ENCODE measurements at places on chromosomes 3 and 15.

GRCh38 chr15:58852347-58852746 is 81.1 kb downstream of the SLTM start:
- DNase-seq: no peak

DNA sequence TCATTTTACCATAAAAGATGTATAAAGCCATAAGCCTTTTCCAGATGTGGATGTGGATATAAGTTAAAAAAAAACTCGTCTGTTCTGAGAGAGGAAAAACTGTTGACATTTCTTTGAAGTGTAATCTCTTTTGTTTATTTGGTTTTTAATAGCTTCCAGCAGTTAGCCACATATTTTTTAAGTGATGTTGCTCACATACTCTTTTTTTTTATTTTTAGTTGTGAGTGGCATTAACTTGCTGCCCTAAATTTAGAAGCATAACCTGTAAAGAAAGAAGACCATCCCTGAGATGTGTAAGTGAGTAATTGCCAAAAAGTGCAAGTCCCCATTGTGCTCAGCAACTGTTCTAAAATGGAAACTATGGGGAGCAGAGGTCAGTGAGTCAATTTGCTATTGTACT is 415.9 kb upstream of the MDFIC2 start:
- no peak for DNase-seq

DNA sequence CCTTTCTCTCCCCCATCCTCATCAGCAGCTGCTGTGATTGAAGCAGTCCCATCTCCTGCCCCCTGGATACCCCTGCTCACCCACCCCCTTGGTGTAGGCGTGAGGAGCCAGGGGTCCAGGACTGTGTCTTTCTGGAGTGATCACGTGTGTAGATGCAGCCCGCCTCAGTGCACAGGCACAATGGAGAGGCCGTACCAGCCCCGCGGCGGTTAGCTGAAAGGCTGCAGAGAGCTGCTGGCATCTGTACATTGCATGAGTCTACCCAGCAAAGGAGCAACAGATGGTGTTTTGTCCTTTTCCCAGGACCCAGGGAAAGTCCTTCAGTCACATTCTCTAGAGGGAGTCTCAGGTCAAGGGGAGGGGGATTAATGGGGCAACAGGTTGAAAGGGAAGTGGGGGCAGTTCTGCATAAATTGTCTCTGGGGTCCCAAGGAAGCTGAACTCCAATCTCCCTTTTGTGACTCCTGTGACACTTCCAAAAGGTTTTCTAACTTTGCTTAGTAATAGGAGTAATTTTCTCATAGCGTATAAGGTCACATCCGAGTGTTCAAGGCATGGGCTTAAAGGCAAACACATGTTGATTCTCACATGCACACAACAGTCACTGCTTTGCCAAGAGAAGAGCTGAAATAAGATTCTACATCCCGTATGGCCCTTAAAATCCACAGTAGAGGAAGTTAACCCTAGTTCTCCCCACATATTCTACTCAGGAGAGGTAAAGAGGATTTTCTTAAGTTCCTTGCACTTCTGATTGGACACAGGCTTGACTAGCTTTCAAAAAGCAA is 7.1 kb downstream of the CSPG5 start:
- no peak for DNase-seq

- DNase-seq: no peak
Observed at GRCh38 chr3:105352976-105353375, 13.7 kb upstream of the ALCAM start.

DNA sequence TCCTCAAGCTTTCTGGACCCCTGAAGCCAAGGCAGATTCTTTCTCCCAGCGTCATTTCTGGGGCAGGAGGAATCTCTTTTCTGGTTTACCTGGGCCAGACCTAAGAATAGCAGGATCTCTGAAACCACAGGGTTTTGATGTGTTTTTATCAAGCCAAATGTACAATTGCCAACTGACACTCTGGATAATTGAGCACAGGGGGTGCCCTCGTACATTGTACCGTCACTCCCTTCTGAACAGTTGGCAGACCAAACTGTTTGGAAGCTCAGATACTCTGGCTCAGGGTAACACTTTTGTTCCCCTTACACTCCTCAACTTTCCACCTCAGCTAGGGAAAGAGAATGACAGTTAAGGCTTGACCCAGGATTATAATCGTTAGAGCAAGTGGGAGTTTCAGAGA is 49.9 kb downstream of the ASTE1 start:
- DNase-seq: no peak

- no peak for DNase-seq
Observed at GRCh38 chr3:169199283-169199682, 464.2 kb downstream of the MECOM start.

DNA sequence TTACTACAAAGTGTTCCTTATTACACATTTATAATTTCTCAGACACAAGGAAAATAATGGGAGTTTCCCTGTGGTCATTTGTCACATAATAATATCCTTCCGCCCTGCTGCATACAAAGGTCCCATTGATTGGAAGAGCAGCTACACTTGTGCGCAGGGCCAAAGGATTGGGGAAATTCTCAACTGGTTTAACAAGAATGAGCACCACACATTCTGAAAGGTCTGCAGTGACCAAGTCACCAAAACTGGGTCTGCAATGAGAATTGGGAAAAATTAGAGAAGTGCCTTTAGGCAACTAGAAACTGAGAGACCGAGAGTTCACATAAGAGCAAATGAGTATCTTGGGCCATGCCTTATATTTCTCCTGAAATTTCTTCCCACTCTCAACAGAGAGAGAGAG is 98.2 kb upstream of the NR2F2 start:
- no peak for DNase-seq

- no peak for DNase-seq
Observed at GRCh38 chr3:124158168-124158881, 166.4 kb upstream of the ROPN1 start.

DNA sequence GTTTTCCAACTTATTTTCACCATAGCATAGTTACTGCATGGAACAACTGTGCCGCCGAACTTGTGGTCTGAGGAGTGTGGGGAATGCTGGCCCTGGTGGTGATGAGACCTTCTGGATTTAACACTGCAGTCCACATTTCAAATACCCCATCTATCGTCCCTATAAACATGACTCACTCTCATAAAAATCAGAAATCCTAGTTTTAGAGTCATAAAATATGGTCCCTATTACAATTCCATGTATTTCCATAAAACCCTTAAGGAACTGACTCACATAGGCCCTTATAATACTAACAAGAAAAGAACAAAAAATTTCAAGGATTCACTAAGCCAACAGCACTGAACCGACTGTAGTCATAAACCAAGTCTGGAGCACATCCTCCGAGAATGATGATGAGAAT is 147.2 kb downstream of the FOXP1 start:
- DNase-seq: no peak

DNA sequence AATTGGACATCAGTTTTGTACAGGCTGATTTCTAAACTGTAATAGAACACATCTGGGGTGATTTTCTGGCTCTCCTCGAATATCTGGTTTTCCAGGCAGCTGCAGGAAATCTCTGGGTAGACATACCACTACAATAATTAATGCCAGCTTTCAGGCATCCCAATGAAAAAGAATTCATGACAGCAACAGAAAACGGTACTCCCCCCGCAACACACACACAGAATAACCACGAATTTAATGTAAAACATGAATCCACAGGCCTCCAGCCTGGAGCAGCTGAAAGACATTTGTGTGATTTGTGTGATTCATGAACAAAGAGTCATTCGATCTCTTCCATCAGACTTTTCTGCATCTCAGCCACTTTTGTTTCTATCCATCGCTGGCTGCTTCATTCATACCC is 262.2 kb downstream of the MAGI1 start:
- no peak for DNase-seq

DNA sequence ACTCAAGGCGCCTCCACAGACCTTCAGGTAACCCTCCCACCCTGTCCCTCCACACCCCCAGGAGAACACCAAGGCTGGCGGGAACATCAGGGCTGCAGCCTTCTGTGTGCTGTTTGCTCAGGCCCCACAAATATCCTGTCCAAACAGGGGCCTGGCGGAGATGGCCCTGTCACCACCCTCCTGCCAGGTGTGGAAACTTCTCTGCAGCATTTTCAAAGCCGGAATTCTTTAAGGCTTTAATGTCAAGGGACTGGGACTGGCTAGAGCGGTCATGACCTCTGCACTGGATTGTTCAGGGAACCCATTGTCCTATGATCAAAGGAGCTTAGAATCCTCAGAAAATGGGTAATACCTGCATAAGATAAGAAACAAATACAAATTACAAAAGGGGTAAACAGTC is 46.6 kb downstream of the FBLN2 start:
- DNase-seq: no peak

DNA sequence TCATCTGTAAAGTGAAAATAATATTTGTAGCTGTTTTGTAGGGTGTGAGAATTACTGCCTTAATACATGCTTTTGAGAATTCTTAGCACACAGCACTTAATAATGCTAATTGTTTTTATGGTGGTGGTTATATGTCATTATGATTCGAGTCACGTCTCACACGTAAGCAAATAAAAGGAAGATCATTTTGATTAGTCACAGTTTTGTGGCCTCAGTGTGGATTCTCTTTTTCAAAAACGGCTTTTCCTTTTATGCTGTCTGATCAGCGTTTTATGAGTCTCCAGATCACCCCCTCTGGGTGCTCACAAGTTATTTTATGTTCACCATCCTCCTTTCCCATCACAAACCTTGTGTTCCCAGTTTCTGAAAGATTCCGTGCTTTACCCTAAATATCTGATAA is 255.6 kb upstream of the CNTN4 start:
- DNase-seq: no peak

DNA sequence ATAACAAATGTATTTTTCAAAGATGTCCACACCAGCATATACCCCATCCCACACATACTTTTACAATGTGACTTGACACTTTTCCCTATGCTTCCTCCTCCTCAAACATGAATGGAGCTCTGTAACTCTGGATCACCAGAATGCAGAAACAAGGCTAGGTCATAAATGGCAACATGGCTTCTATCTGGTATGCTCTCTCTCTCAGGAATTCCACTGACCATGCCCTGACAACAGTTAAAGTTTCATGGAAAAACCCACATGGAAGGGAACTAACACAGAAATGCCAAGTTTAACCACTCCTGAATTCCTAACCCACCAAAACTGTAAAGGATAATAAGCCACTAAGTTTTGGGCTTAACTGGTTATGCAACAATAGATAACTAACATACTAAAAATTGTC is 19.9 kb downstream of the MYO9A start:
- DNase-seq: no peak

DNA sequence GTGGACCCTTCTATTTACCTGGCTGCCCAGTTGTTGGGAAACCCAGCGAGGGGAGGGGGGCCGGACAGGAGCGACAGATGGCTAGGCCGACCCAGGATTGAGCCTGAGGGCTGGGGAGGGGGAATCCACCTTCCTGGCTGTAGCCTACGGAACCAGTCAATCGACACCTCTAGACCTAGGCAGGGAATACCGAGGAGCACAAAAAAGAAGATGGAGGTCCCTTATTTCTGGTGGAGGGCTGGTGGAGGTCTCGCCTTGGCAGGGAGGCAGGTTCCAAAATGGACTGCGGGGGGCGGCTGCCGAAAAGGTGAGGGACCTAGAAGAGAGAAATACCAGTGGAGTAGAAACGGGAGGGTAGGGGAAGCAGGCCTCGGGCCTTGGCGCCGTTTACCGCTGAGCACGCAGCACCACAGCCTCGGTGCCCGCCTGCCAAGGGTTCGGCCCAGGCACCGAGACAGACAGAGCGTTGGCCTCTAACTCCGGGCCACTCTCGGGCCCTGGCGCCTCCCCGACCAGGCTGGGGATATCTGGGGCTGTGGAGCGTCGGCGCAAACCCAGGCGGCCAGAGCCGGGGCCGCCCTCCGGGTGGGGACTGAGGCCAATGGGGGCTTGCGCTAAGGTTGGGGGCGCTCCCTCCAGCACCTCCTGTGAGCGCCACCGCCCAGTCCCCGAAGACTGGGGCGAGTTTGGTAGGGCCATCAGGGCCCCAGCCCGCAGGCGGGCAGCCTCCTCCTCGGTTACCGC is 1.6 kb downstream of the ANKRD63 start:
- DNase-seq: no peak

DNA sequence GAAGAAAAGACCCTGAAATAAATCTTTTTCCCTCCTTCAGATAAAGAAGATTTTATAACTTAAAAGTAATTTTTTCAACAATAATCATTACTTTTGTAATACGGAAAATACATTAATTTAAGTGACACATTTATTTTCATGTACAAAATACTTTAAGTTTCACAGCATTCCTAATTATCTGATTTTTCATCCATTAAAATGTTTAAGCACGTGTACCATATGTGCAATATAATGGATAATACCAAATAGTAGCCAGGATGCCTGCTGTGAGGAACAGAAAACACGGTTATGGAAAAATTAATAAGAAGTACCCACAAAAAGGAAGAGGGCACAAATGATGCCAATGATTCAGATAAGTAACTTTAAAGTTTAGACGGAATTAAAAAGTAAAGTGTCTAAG is 33.5 kb downstream of the ADAM10 start:
- no peak for DNase-seq

GRCh38 chr3:166889241-166889640 is 490.9 kb downstream of the ZBBX start:
- DNase-seq: no peak

- no peak for DNase-seq
Observed at GRCh38 chr15:69834267-69834666, 263.4 kb downstream of the TLE3 start.

GRCh38 chr3:14435175-14436014 is 33.0 kb downstream of the SLC6A6 start:
- DNase-seq: no peak

- DNase-seq: peak; percentile 38
Observed at GRCh38 chr15:52183562-52184173, 7.5 kb downstream of the GNB5 start.
